ENCODE measurements at places on chromosomes 1 and 21.

DNA sequence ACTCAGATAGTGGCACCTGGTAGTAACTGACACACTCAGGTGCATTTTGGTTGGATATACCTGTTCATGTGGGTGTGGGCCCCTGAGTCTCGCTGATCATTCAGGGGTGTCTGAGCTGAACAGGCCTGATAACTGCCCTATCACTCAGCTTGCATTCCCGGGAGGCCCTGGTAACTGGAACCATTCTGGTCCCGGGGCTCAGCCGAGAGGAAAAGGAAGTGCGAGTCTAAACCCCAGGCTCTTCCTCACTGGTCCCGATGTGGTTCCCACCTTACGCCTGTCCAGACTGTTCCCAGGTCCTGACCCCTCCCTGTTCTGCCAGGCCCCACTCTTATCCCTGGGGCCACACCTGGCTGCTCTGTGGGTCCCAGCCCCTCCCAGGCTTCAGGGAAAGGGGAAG lies 11.7 kb upstream of the CDK18 start:
- no peak for DNase-seq

- DNase-seq, result no peak
Measured at GRCh38 chr1:199046618-199047017, 407.8 kb downstream of the PTPRC start.

GRCh38 chr1:225684741-225685140 lies 31.8 kb upstream of the ENAH start:
- DNase-seq, result no peak

GRCh38 chr1:185936641-185937040 lies 202.4 kb downstream of the HMCN1 start:
- DNase-seq, result no peak

DNA sequence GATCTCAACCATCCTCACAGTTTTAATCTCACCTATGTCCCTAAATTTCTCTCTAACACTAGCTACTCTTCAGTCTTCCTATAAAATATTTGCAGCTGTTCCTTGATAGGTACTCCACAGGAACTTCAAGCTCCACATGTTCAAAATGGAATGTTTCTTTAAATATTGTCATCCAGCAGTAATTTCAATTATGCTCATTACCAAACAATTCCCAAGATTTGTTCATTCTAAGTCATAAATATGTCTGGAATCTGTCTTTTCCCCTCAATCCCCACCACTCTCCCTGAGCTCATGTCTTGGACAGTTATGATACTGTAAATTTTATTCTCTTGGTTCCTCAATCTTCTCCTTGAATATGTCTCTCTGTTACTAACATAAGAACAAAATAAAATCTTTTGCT lies 214.4 kb downstream of the NRIP1 start:
- no peak for DNase-seq

- no peak for DNase-seq
Measured at GRCh38 chr1:235637756-235638534, 11.6 kb downstream of the GNG4 start.

- no peak for DNase-seq
Measured at GRCh38 chr21:44694776-44695175, 2.2 kb upstream of the KRTAP10-12 start.

DNA sequence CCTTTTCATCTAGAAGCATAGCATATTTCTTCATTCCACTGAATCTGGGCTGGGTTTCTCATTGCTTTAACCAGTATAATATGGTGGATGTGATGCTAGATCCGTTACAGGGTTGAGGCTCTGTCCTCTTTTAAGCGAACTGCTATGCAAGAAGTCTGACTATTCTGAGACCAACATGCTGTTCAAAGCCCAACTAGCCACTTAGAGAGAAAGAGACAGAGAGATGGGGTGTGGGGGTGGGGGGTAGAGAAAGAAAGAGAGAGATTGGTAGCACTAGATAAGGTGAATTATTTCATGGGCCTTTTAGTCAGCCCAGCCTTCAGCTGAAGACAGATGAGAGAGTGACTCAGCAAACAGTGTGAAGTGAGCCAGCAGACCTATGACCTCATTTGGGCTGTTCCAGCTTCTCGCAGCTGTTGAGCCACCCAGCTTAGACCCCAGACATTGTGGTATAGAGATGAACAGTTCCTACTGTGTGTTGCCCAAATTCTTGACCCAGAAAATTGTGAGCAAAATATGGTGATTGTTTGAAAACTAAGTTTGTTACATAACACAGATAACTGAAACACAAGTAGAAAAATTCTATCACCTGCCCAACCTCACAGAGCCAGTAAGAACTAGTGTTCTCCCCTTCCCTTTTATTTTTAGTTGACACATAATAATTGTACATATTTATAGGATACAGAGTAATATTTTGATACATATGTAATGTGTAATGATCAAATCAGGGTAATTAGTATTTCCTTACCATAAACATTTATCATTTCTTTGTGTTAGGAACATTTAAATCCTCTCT lies 40.7 kb upstream of the PRKACB start:
- peak; percentile 49 for DNase-seq

- DNase-seq, result no peak
Measured at GRCh38 chr1:90799326-90799725, 82.2 kb upstream of the BARHL2 start.

DNA sequence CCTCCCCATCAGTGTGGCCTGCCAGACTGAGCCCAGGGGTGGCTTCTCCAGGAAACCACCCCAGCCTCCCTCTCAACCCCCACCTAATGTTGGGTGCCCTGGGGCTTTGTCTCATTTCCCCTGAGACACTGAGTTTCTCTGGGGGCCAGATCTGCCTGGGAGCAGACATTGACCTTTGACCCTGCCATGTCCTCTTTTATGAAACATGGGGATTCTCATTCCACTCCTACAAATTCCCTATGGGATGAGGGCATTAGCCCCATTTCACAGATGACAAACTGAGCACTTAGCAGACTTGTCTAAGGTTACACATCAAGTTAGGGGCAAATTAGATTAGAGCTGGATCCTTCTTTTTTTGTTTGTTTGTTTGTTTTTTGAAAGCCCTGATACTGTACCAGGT lies 24.1 kb downstream of the RHBG start:
- DNase-seq, result no peak

- DNase-seq, result no peak
Measured at GRCh38 chr1:212780759-212781158, 10.8 kb downstream of the NSL1 start.

DNA sequence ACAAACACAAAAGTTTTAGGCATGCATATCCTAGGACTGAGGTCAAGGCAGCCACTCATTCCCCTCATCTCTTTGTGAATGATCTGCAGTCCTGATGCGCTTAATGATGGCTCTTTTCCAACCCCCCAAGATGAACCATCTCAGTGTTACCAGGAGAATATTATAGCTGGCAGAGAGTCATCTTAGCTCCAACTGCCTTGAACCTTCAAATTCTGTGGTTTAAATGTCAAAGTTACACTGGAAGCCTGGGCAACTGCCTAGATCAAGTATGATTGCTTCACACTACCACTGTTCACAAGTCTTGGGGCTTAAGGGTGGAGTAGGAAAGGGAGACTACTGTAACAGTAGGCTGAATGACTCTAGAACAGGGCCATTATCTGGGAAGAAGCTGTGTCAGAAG lies 8.0 kb upstream of the MYBPHL start:
- DNase-seq, result no peak

- no peak for DNase-seq
Measured at GRCh38 chr21:29725025-29725736, 214.6 kb downstream of the GRIK1 start.

DNA sequence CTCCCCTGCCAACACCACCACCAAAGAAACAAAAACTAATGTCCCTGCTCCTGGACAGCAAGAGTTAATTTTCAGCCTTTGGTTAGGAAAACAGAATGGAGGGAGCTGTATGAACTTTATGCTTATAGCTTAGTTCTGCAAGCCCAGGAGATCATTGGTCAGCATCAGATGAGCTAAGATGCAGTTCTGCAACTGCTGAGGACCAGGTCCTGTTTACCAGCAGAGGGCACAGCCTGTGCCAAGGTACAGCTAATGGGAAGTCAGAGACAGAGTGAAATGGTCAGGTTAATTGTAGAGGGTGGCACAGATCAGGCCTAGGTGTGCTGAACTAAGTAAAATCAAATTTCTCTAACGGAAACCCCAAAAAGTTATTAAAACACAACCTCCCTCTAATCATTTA lies 161.3 kb downstream of the ROR1 start:
- DNase-seq, result no peak

- DNase-seq, result no peak
Measured at GRCh38 chr1:31502926-31503511, 73.3 kb upstream of the TINAGL1 start.

DNA sequence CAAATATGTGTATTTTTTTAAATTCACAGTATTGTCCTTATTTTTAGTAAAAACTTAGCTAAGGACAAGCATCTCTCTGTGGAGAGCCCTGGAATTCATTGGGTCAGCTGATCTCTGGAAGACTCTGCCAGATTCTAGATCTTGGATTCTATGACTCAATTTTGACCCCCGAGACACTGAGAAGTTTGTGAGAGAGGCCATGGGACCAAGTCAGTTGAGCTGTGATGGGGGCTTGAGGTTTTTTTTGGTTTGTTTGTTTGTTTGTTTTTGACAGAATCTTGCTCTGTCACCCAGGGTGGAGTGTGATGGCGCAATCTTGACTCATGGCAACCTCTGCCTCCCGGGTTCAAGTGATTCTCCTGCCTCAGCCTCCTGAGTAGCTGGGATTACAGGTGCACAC lies 13.5 kb downstream of the SHISA4 start:
- DNase-seq, result no peak

- DNase-seq, result no peak
Measured at GRCh38 chr1:78370779-78371482, 119.8 kb upstream of the PTGFR start.

- DNase-seq, result no peak
Measured at GRCh38 chr1:167881786-167882185, 32.1 kb downstream of the ADCY10 start.

DNA sequence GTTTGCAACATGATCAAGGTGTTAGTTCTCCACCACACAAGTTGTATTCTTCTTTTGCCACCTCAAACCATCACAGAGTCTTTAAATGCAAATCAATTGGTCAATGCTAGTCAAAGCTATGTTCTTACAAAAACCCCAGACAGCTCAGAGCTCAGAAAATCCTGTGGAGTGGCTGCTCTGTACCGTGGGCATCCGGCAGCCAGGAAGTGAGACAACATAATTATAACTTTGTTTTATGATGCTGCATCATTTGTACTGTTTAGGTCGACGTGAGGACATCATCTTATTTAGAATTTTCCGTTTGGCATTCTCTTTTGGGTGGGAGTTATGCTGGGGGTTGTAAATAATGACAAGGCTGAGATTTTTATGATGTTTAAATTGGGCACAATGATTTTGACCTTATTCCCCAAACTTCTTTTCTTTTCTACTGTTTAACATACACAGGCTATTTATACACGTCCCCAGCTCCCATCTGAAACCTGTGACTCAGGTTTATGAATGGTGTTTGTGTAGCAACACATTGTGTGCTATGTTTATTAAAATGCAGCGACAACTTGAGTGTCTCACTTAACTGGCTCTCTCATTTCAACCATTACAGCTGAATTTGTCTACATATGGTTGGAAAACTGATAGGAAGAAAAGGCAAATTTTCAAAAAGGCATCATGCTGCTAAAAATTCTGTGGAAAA lies 124.0 kb downstream of the CNIH3 start:
- no peak for DNase-seq

DNA sequence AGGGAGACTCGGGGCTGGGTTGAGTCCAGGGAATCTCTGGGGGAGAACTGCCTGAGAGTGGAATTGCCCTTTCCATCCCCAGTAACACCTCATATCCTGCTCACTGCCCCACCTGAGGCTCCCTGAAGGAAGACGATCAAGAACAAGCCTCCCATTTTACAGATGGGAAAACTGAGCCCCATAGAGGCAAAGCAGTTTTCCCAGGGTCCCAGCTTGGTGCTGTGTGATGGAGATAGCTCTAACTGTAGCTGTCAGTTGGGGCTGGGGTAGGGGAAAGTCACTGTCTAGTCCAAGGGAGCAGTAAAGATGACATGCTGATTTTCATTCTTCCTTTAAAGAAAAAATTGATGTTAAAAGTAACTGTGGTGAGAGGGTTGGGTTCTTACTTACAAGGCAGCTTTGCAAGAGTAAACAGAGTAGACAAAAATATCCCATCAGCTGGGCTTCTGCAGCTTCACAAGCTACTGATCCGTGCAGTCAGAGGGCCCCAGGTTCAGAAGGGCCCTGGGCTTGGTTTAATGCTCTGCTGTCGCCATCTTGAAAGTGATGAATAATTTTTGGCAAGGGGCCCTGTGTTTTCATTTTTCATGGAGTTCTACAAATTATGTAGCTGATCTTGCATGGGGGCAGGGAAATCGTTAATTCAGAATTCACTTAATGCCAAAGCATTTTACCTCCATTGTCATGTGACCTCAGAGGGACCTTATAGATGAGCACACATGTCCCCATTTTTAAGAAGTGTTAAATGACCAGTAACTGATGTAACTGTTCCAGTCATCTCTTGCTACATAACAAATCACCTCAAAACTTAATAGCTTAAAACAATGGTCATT lies 17.6 kb upstream of the TNFRSF1B start:
- no peak for DNase-seq

GRCh38 chr1:26530410-26530894 lies 891 bp downstream of the RPS6KA1 start:
- DNase-seq, result no peak

DNA sequence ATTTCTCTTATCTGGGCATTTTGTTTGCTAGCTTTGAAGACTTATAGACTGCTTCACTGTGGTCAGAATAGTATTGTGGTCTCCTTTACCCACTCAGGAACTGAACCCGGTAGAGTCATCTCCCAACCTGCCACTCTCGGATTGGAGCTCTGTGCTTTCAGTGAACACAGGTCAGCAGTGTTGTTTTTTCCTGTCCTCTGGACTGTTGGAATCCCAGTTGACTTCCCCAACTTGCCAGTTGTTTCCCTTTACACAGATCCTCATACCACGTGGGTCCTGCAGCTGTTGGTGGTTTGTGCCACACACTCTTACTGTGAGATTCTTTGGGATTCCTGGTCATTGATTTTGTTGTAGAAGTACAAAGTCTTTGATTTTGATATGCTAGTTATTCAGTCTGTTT lies 214.1 kb downstream of the DYRK1A start:
- DNase-seq, result no peak

- no peak for DNase-seq
Measured at GRCh38 chr1:70084314-70084915, 121.0 kb downstream of the LRRC40 start.

GRCh38 chr1:37868466-37868865 lies 9.1 kb upstream of the MTF1 start:
- DNase-seq, result no peak

Data from Right ventricle myocardium superior (tissue), 1 donor.